GM23248 (cell line): ENCODE measurements at places on chromosomes 5 and 9. TPM values are rescaled to one million over a fixed set of nuclear protein-coding genes. Genes with fewer than 3 reads are reported as not detected.

- peaks cover 17% of the 10 kb centered on the region for H3K4me1 ChIP-seq
- DNase-seq: peak; percentile 32
- H3K4me3 ChIP-seq: no peak overlapping the region
- H3K27me3 ChIP-seq: no peaks in the 10 kb centered on the region
- H3K36me3 ChIP-seq: no peaks in the 10 kb centered on the region
Measured at GRCh38 chr9:22654833-22655232, 208.2 kb downstream of the DMRTA1 start.

ANKRD18A gene
- not detected in 2 replicates for total RNA-seq

GRCh38 chr5:147690595-147690994 is 91.9 kb downstream of the JAKMIP2 start:
- no peak overlapping the region for H3K4me3 ChIP-seq
- no peaks in the 10 kb centered on the region for H3K4me1 ChIP-seq
- no peaks in the 10 kb centered on the region for H3K36me3 ChIP-seq
- H3K27me3 ChIP-seq: peaks cover 5% of the 10 kb centered on the region
- DNase-seq: no peak
- no peak overlapping the region for H3K27ac ChIP-seq

DNA sequence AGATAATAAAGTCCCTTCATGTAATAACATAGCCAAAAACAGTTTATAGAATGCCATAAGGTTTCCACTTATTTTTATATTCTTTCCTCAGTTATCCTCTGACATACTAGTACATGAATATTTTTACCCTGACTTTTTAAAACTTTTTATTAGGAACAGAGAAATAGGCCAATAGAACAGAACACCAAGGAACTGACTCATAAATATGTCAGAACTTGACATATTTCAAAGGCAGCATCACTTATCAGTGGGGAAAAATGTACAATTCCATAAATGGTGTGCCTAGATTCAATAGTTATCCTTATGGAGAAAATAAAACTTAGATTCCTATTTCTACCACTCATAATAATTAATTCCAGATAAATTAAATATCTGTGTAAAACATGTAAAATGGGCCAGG is 9.4 kb downstream of the STARD4 start:
- H3K27ac ChIP-seq: no peak overlapping the region
- DNase-seq: peak; percentile 13
- H3K27me3 ChIP-seq: no peaks in the 10 kb centered on the region
- no peak overlapping the region for H3K4me3 ChIP-seq
- H3K36me3 ChIP-seq: peaks cover 23% of the 10 kb centered on the region; the same call in 1 of the 2 replicates

DNA sequence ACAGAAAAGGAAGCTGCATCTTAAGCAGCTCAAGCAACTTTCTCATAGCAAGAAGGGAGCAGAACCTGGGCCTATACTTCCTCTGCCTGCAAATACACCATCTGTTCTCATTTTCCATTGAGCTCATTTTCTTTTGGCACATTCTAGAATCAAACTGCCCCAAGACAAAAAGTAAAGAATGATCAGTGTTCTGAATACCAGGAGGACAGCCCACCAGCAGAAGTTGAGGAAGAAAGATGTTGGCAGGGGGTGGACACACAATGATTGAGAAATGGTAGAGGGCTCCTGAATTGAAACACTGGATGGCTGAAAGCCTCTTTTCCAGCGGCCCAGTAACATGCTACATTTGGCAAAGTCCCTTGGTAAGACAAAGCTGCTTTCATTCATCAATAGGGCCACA is 171.8 kb downstream of the MED10 start:
- no peak overlapping the region for H3K27ac ChIP-seq
- H3K4me1 ChIP-seq: no peaks in the 10 kb centered on the region
- H3K27me3 ChIP-seq: no peaks in the 10 kb centered on the region
- DNase-seq: no peak
- H3K36me3 ChIP-seq: no peaks in the 10 kb centered on the region
- H3K4me3 ChIP-seq: no peak overlapping the region

DNA sequence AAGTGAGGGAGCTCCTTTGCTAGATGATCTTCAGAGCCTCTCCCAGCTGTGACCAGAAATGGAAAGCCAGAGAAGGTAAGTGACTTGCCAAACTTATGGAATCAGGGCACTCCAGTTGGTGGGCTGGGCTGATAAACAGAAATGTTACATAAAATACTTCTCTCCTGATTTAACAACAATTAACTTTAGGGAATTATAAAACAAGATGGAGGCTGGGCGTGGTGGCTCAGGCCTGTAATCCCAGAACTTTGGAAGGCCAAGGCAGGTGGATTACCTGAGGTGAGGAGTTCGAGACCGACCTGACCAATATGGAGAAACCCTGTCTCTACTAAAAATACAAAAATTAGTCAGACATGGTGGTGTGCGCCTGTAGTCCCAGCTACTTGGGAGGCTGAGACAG is 899 bp upstream of the MED10 start:
- peak overlapping the region; percentile 99 for H3K4me3 ChIP-seq
- H3K36me3 ChIP-seq: peaks cover 26% of the 10 kb centered on the region
- H3K4me1 ChIP-seq: peaks cover 14% of the 10 kb centered on the region
- no peak overlapping the region for H3K27ac ChIP-seq

- DNase-seq: no peak
- no peak overlapping the region for H3K4me3 ChIP-seq
- H3K27ac ChIP-seq: no peak overlapping the region
- H3K36me3 ChIP-seq: no peaks in the 10 kb centered on the region
Measured at GRCh38 chr5:168356592-168356991, 65.1 kb downstream of the WWC1 start.

BTNL3 gene
- total RNA-seq: not detected in 2 replicates

GRCh38 chr5:144267961-144268513 is 97.4 kb downstream of the KCTD16 start:
- no peaks in the 10 kb centered on the region for H3K4me1 ChIP-seq
- DNase-seq: no peak
- H3K27ac ChIP-seq: no peak overlapping the region
- H3K4me3 ChIP-seq: no peak overlapping the region

DNA sequence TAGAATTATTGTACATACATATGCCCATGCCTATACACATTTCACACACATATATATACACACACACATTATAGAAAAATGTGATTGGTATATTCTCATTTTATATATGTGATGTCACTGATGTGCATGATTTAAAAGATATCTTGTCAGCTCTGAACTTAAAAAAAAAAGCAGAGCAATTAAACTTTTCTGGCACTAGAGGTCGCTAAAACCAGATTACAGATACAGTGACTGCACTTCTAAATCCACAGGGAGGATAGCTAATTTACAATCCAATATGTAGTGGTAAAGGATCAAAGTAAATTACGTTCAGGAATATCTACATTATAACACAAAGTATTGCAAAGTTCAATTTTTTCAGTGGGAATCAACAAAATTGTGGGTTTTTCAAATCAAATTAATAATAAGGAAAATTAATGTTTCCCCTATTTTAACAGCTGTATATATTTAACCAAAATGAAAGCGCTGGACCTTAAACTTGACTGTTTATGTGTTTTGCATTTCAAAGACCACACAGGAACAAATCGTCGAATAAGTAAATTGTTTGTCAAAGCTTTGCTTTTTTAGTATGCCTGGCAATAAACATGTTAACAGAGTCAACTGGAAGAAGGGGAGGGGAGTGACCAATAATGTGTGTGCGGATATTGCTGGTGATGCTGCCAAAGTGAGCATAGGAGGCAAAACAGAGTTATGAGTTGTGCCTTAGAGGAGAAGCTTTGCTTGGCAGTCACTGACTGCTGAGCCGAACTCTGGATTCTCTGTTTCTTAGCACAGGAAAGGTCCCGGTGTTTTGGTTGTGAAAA is 1201.4 kb upstream of the C9orf72 start:
- peak; percentile 12 for DNase-seq
- no peak overlapping the region for H3K4me3 ChIP-seq
- H3K4me1 ChIP-seq: no peaks in the 10 kb centered on the region
- H3K36me3 ChIP-seq: no peaks in the 10 kb centered on the region

- no peaks in the 10 kb centered on the region for H3K27me3 ChIP-seq
- peak; percentile 13 for DNase-seq
- H3K4me1 ChIP-seq: no peaks in the 10 kb centered on the region
- no peak overlapping the region for H3K27ac ChIP-seq
Measured at GRCh38 chr5:116942622-116943021, 368.0 kb upstream of the SEMA6A start.

DNA sequence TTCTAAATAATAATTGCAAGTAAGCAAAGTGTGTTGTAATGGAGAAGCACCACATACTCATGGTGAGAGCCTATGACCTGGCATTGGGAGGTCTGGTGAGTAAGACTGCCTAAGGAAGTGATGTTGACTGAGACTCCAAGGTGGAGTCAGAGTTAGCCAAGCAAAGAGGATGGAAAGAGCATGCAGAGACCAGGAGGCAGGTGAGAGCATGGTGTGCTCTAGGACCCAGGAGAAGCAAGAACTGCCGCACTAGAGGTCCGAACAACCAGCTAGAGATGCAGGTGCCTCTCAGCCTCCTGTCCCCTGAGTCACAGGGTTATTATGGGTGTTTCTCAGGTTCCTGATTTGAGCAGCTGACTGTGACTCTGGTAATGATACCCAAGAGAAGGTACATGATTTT is 27.3 kb downstream of the ANP32B start:
- H3K27ac ChIP-seq: 0 out of 2 replicates have a peak overlapping the region, but pooled peaks have one; percentile 6
- peaks cover 15% of the 10 kb centered on the region for H3K4me1 ChIP-seq
- peak; percentile 69 for DNase-seq
- H3K27me3 ChIP-seq: no peaks in the 10 kb centered on the region
